CD8-positive, alpha-beta memory T cell (primary cell): ENCODE measurements at places on chromosomes 7 and 10. TPM values are rescaled to one million over a fixed set of nuclear protein-coding genes. Genes with fewer than 3 reads are reported as not detected.

GRCh38 chr10:52729271-52730104 is 43.1 kb downstream of the MBL2 start:
- DNase-seq: no peak
- H3K4me3 ChIP-seq: no peak overlapping the region
- H3K27me3 ChIP-seq: no peaks in the 10 kb centered on the region
- H3K36me3 ChIP-seq: no peaks in the 10 kb centered on the region
- no peaks in the 10 kb centered on the region for H3K4me1 ChIP-seq
- H3K27ac ChIP-seq: no peak overlapping the region

DNA sequence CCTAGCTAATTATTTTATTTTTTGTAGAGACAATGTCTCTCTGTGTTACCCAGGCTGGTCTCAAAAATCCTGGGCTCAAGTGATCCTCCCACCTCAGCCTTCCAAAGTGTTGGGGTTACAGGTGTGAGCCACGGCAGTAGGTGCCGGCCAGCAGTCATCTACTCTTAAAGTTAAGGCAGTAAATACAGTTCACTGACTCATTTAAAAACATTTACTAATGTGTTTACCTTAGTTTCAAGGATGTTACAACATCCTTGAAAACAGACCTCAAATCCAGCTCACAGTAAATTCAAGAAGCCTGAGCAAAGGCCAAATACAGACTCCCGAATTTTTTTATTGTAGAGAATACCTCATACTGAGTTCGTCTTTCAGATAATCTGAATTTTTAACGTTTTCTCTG is 29.6 kb upstream of the ABCB4 start:
- H3K4me3 ChIP-seq: no peak overlapping the region
- no peaks in the 10 kb centered on the region for H3K4me1 ChIP-seq
- H3K36me3 ChIP-seq: no peaks in the 10 kb centered on the region

- H3K27me3 ChIP-seq: no peaks in the 10 kb centered on the region
- DNase-seq: no peak
- no peak overlapping the region for H3K4me3 ChIP-seq
- H3K27ac ChIP-seq: no peak overlapping the region
These were observed 22.0 kb downstream of the UMAD1 start for GRCh38 chr7:7662527-7662926.

DNA sequence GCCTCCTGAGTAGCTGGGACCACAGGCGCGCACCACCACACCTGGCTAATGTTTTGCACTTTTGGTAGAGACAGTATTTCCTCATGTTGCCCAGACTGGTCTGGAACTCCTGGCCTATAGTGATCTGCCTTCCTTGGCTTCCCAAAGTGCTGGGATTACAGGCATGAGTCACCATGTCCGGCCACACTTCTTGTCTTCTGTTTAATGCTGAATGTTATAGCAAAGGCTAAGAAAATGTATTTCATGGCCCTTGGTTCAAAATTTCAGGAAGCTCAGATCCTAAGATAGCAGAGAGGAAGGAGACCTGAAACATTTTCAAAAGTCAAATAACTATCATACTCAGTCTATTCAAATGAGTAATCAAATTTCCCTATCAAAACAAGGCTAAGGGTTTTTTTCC is 229.6 kb downstream of the BAMBI start:
- H3K4me1 ChIP-seq: no peaks in the 10 kb centered on the region
- H3K27ac ChIP-seq: no peak overlapping the region
- no peaks in the 10 kb centered on the region for H3K36me3 ChIP-seq
- no peak for DNase-seq
- no peaks in the 10 kb centered on the region for H3K27me3 ChIP-seq

- no peak overlapping the region for H3K27ac ChIP-seq
- no peaks in the 10 kb centered on the region for H3K36me3 ChIP-seq
- no peaks in the 10 kb centered on the region for H3K4me1 ChIP-seq
- H3K4me3 ChIP-seq: no peak overlapping the region
- no peaks in the 10 kb centered on the region for H3K27me3 ChIP-seq
These were observed 72.1 kb upstream of the NANOS1 start for GRCh38 chr10:118957443-118957825.

DNA sequence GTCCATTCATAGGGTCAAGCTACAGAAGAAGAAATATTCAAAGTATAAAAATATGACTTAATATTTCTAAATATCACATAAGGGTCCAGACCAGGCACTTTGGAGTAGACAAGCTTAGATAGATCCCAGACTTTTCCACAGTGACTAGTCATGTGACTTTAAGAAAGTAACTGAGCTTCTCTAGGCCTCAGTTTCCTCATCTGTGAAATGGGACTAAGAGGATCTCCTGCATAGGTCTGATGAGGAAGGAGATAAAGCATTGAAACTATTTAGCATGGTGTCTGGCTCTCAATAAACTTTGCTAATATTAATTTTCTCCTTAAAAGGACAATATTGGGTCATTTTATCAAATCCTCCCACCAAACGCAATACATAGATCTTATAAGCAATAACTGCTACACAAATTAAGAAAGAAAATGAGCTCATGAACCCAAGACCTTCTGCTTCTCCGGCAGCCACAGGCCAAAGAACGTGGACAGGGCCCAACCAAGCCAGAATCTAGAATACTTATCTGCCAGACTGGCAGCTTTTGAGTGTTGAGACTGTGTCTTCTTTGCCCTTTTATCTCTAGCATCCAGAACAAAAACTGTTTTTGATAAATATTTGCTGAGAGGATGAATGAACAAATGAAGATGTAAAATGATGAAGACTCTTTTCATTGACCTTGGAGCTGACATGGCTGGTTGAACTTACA is 1.6 kb upstream of the TARP start:
- no peaks in the 10 kb centered on the region for H3K36me3 ChIP-seq
- DNase-seq: no peak
- no peaks in the 10 kb centered on the region for H3K27me3 ChIP-seq
- no peaks in the 10 kb centered on the region for H3K4me1 ChIP-seq
- no peak overlapping the region for H3K4me3 ChIP-seq

- H3K27me3 ChIP-seq: peaks cover 35% of the 10 kb centered on the region
- DNase-seq: no peak
- no peak overlapping the region for H3K27ac ChIP-seq
- H3K4me1 ChIP-seq: peaks cover 23% of the 10 kb centered on the region
- H3K4me3 ChIP-seq: peak overlapping the region; percentile 50
These were observed 826 bp downstream of the PODXL start for GRCh38 chr7:131555552-131556052.

DNA sequence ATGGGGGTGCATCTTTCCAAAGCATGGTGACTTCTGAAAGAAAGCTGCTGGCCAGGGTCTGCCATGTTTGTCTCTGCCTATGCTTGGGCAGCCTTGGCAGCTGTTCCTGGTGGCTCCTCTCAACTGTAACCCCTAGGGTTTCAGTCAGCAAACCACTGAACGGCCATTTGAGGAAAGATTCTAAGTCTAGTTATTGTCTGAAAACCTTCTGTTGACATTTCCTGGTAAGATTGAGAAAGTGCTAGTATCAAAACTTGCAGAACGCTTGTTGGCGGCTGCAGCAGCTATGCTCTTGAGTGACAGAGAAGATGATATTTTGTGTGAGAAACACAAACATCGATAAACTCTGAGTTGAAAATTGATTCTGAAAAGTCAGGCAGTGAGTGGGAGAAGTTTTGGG is 523.1 kb downstream of the LRMDA start:
- H3K36me3 ChIP-seq: no peaks in the 10 kb centered on the region
- H3K27ac ChIP-seq: no peak overlapping the region
- no peak for DNase-seq
- no peak overlapping the region for H3K4me3 ChIP-seq

- H3K27me3 ChIP-seq: no peaks in the 10 kb centered on the region
- H3K4me1 ChIP-seq: peaks cover 4% of the 10 kb centered on the region
- no peak overlapping the region for H3K4me3 ChIP-seq
- no peaks in the 10 kb centered on the region for H3K36me3 ChIP-seq
- no peak for DNase-seq
These were observed 219.1 kb downstream of the TAX1BP1 start for GRCh38 chr7:27958933-27959548.

DNA sequence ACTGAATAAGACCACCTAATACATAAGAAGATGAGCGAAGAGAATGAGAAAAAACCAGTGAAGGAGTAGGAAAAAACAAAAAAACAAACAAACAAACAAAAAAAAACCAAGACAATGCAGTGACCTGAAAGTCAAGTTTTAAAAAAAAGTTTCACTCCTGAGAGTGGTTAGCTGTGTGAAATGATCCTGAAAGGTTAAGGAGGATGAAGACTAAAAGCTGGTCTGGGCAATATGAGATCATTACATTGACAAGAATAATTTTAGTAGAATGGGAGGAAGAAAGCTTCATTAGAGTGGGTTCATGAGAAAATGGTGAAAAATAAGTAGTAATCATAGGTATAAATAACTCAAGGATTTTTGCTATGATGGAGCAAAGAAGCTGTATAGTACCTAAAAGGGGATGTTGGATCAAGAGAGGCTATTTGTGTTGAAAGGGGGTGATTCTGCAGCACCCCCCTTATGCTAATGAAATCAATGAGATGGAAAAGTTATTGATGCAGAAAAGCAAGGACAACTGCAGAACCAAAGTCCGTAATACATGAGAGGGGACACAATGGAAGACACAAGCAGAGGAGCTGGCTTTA is 80.2 kb downstream of the KMT2C start:
- H3K36me3 ChIP-seq: peaks cover 6% of the 10 kb centered on the region
- H3K4me3 ChIP-seq: no peak overlapping the region
- no peaks in the 10 kb centered on the region for H3K27me3 ChIP-seq
- no peak overlapping the region for H3K27ac ChIP-seq
- H3K4me1 ChIP-seq: peaks cover 5% of the 10 kb centered on the region

DNA sequence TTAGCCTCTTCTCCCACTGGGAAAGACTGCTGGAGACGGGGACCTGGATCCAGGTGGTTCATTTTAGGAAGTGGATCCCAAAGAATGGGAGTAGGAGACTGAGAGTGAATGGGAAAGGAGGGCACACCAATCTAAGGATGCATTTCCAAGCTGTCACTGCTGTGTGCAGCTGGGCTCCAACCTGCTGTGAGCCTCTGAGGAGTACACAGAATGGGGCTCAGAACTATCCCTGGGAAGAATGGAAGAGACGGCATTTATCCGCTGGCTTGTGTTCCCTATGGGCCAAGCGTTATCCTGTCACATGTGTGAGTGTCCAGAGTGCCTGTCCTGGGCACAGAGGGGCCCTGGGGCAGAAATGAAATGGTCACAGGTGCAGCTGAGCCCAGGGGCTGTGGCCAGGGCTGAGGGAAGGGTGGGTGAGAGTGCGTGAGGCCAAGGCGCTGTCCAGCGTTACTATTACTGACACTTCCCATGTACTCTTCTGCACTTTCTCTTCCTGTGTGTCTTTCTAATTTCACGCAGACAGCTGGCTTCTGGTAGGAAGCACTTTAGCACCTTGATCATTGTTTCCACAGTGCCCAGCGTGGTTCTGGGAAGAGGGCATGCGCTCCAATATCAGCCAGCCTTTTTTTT is 35.4 kb upstream of the PODXL start:
- no peak for DNase-seq
- H3K27ac ChIP-seq: no peak overlapping the region
- H3K4me3 ChIP-seq: no peak overlapping the region
- no peaks in the 10 kb centered on the region for H3K36me3 ChIP-seq

GRCh38 chr10:112307358-112308124 is 24.3 kb downstream of the TECTB start:
- H3K27me3 ChIP-seq: no peaks in the 10 kb centered on the region
- H3K36me3 ChIP-seq: no peaks in the 10 kb centered on the region
- DNase-seq: peak; percentile 13
- no peak overlapping the region for H3K4me3 ChIP-seq
- no peaks in the 10 kb centered on the region for H3K4me1 ChIP-seq

GRCh38 chr10:73131301-73131700 is 21.0 kb downstream of the NUDT13 start:
- no peaks in the 10 kb centered on the region for H3K4me1 ChIP-seq
- no peak overlapping the region for H3K27ac ChIP-seq
- H3K36me3 ChIP-seq: peaks cover 32% of the 10 kb centered on the region
- no peak overlapping the region for H3K4me3 ChIP-seq
- no peaks in the 10 kb centered on the region for H3K27me3 ChIP-seq

DNA sequence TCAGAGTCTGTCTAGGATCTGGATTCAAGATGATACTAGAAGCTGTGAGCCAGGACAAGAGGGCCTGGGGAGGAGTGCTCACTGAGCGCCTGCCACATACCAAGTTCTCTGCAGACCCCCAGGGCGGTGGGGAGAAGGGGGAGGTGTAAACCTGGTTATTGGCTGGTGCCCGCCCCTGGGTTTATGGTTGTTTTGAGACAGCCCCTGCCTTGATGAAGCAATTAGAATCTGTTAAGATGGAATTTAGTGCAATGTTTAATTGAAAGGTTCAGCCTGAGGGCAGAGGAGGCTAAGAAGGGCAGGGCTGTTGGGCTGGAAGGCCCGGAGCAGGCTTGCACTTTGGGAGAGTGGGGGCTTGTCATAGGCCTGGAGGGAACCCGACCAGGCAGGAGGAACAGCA is 42.7 kb downstream of the PRF1 start:
- H3K36me3 ChIP-seq: no peaks in the 10 kb centered on the region
- H3K4me3 ChIP-seq: no peak overlapping the region
- DNase-seq: no peak
- H3K27me3 ChIP-seq: no peaks in the 10 kb centered on the region
- H3K27ac ChIP-seq: peak overlapping the region; percentile 74

- no peaks in the 10 kb centered on the region for H3K36me3 ChIP-seq
- no peak overlapping the region for H3K27ac ChIP-seq
- H3K4me1 ChIP-seq: no peaks in the 10 kb centered on the region
- DNase-seq: no peak
- no peaks in the 10 kb centered on the region for H3K27me3 ChIP-seq
These were observed 102.1 kb upstream of the MDFIC start for GRCh38 chr7:114819616-114820362.

- no peak overlapping the region for H3K27ac ChIP-seq
- no peaks in the 10 kb centered on the region for H3K36me3 ChIP-seq
- DNase-seq: no peak
- peaks cover 47% of the 10 kb centered on the region for H3K4me1 ChIP-seq
- no peak overlapping the region for H3K4me3 ChIP-seq
- no peaks in the 10 kb centered on the region for H3K27me3 ChIP-seq
These were observed 154.6 kb upstream of the TARP start for GRCh38 chr7:38428041-38428440.

- no peak for DNase-seq
- H3K36me3 ChIP-seq: peaks cover 11% of the 10 kb centered on the region
- no peak overlapping the region for H3K27ac ChIP-seq
- no peaks in the 10 kb centered on the region for H3K4me1 ChIP-seq
- no peaks in the 10 kb centered on the region for H3K27me3 ChIP-seq
- no peak overlapping the region for H3K4me3 ChIP-seq
These were observed 67.5 kb upstream of the EFCAB10 start for GRCh38 chr7:105648561-105649401.

GRCh38 chr10:22053048-22053447 is 49.5 kb upstream of the DNAJC1 start:
- no peaks in the 10 kb centered on the region for H3K4me1 ChIP-seq
- H3K27me3 ChIP-seq: no peaks in the 10 kb centered on the region
- H3K27ac ChIP-seq: no peak overlapping the region
- H3K4me3 ChIP-seq: no peak overlapping the region

The CRTAC1 gene
- total RNA-seq: not detected

The FRMPD2 gene
- total RNA-seq: not detected

The TSPAN33 gene
- total RNA-seq: 23.6 TPM

The ANKIB1 gene
- 42.7 TPM for total RNA-seq

The NKX1-2 gene
- not detected for total RNA-seq

The AFAP1L2 gene
- total RNA-seq: 2.5 TPM

The HACD1 gene
- 1.9 TPM for total RNA-seq

The C10orf53 gene
- total RNA-seq: not detected

The HOXA3 gene
- total RNA-seq: not detected

The THSD7A gene
- not detected for total RNA-seq

The COL17A1 gene
- total RNA-seq: not detected

The MKRN1 gene
- 66.3 TPM for total RNA-seq

The NKX6-2 gene
- not detected for total RNA-seq

The WDFY4 gene
- 0.35 TPM for total RNA-seq
